Astrocyte (in vitro differentiated cells and primary cell): ENCODE measurements at places on chromosomes 13 and 19. TPM values are rescaled to one million over a fixed set of nuclear protein-coding genes. Genes with fewer than 3 reads are reported as not detected.

GRCh38 chr13:112443995-112444311, 67.8 kb downstream of the SPACA7 start:
- no peak overlapping the region for H3K27ac ChIP-seq
- no peaks in the 10 kb centered on the region for H3K27me3 ChIP-seq
- H3K36me3 ChIP-seq = no peaks in the 10 kb centered on the region
- H3K4me3 ChIP-seq = no peak overlapping the region

- H3K4me1 ChIP-seq = no peaks in the 10 kb centered on the region
- no peak for DNase-seq
- H3K27me3 ChIP-seq = no peaks in the 10 kb centered on the region
- no peaks in the 10 kb centered on the region for H3K36me3 ChIP-seq
- H3K4me3 ChIP-seq = no peak overlapping the region
- H3K27ac ChIP-seq = no peak overlapping the region
Observed at GRCh38 chr19:2813235-2814160, 6.2 kb upstream of the ZNF554 start.

- no peak overlapping the region for H3K4me3 ChIP-seq
- no peaks in the 10 kb centered on the region for H3K27me3 ChIP-seq
- H3K36me3 ChIP-seq = no peaks in the 10 kb centered on the region
- no peak overlapping the region for H3K27ac ChIP-seq
Observed at GRCh38 chr19:30062065-30062906, 120.2 kb downstream of the URI1 start.

- H3K36me3 ChIP-seq = peaks cover 5% of the 10 kb centered on the region
- peak overlapping the region; percentile 99 for H3K27ac ChIP-seq
- peak; percentile 33 for DNase-seq
- H3K27me3 ChIP-seq = no peaks in the 10 kb centered on the region
- H3K4me1 ChIP-seq = peaks cover 28% of the 10 kb centered on the region
Observed at GRCh38 chr19:43594710-43595604, 977 bp downstream of the IRGQ start.

- H3K27me3 ChIP-seq = no peaks in the 10 kb centered on the region
- H3K36me3 ChIP-seq = no peaks in the 10 kb centered on the region
- no peaks in the 10 kb centered on the region for H3K4me1 ChIP-seq
- DNase-seq = no peak
- no peak overlapping the region for H3K27ac ChIP-seq
- no peak overlapping the region for H3K4me3 ChIP-seq
Observed at GRCh38 chr13:108033800-108034707, 181.3 kb downstream of the LIG4 start.

DNA sequence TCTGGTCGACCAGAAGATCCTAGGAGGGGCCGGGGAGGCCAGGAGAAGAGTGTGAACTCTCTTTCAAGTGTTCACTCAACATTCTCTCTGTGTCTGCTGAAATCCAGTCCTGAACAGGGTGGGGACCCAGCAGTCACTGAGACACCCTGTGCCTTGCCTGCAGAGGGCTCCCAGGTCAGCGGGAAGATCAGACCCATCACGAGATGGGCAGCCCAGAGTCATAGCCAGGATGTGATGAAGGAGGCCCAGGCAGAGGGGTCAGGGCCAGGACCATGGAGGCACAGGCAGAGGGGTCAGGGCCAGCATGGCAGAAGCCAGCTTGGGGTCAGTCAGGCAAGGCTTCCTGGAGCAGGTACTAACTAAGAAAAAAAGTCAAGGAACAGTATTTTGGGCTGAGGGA, 9.4 kb downstream of the NUMBL start:
- no peaks in the 10 kb centered on the region for H3K27me3 ChIP-seq
- no peaks in the 10 kb centered on the region for H3K4me1 ChIP-seq
- H3K36me3 ChIP-seq = peaks cover 36% of the 10 kb centered on the region
- DNase-seq = no peak

DNA sequence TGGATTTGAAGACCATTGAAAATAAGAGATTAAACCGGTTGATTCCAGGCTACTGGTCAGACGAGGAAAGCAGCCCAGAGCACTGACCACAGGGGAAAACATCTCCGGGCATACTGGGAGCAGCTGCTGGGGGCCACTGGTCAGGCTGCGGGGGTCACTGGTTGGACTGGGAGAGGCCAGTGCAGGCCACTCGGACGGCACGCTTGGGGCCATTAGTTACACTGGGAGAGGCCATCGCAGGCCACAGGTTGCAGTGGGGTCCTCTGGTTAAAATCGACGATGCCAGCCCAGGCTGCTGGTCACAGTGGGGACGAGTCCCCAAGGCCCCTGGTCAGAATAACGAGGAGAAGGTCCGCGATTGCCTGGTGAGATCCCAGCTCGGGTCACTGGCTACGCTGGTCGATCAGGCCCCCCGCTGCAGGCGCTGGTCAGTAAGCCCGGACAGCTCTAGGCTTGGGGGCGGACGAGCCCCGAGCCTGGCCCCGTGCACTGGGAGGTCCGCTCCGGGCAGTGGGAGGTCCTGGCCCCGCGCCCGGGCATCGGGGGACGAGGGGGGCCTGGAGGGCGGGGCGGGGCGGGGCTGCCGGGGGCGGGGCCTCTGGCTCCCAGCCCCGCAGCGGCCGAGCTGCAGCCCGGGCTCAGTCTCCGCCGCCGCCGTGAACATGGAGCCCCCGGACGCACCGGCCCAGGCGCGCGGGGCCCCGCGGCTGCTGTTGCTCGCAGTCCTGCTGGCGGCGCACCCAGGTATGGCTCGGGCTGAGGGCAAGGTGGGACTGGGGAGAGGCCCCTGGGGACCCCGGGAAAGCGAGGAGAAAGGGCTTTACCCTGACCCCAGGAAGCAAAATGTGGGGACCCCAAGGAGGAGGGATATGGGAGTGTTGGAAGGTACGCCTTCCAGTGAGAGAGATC, at the start of gene BCAM:
TSS of gene BCAM (plus strand) at position 641 of the 909 bp plus-strand sequence. CDS start at position 663, 22 bp downstream.
- no peaks in the 10 kb centered on the region for H3K36me3 ChIP-seq
- H3K4me3 ChIP-seq = peak within 1 kb of the TSS; percentile 60
- H3K27me3 ChIP-seq = no peaks in the 10 kb centered on the region

- H3K36me3 ChIP-seq = no peaks in the 10 kb centered on the region
- peaks cover 52% of the 10 kb centered on the region for H3K4me1 ChIP-seq
- peak overlapping the region; percentile 82 for H3K27ac ChIP-seq
- H3K27me3 ChIP-seq = no peaks in the 10 kb centered on the region
Observed at GRCh38 chr13:44300895-44301638, 72.6 kb upstream of the SERP2 start.

- no peak overlapping the region for H3K4me3 ChIP-seq
- no peak overlapping the region for H3K27ac ChIP-seq
- no peaks in the 10 kb centered on the region for H3K27me3 ChIP-seq
- peak; percentile 68 for DNase-seq
Observed at GRCh38 chr13:65724226-65724625, 1505.9 kb downstream of the PCDH9 start.

DNA sequence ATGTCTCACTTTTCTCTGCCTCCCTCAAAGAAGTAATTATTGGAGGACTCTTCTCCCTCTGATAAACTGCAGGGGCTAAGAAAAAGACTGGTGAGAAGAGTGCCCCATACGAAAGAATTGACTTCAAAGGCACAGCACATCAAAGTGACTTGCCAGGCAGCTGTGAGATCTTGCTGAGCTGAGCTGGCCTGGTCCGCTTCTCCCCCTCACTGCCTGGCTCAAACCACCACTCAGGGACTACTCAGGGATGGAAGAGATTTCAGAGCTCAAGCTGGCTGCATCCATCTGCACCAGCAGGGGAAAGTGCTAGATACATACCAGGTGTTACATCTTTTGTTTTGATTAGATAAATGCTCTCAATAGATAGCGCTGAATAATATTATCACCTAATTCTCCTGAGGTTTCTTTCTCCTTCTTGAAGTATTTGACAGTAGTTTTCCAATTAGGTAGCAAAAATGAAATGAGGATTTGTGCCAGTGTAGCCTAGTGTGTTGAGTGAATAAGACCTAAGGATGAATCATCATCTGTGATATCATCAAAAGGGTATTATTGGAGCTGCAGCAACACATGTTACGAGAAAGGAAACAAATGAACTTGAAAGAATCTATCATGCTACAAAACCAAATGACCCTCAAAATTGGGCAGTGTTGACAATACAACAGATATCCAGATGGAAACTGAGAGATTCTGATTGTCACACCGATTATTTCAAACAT, 379.8 kb downstream of the TBC1D4 start:
- H3K27ac ChIP-seq = no peak overlapping the region
- peak; percentile 61 for DNase-seq
- H3K4me1 ChIP-seq = no peaks in the 10 kb centered on the region

GRCh38 chr13:72218966-72219365, 352.0 kb upstream of the DACH1 start:
- no peaks in the 10 kb centered on the region for H3K36me3 ChIP-seq
- no peak overlapping the region for H3K27ac ChIP-seq
- H3K4me1 ChIP-seq = no peaks in the 10 kb centered on the region
- no peak for DNase-seq

DNA sequence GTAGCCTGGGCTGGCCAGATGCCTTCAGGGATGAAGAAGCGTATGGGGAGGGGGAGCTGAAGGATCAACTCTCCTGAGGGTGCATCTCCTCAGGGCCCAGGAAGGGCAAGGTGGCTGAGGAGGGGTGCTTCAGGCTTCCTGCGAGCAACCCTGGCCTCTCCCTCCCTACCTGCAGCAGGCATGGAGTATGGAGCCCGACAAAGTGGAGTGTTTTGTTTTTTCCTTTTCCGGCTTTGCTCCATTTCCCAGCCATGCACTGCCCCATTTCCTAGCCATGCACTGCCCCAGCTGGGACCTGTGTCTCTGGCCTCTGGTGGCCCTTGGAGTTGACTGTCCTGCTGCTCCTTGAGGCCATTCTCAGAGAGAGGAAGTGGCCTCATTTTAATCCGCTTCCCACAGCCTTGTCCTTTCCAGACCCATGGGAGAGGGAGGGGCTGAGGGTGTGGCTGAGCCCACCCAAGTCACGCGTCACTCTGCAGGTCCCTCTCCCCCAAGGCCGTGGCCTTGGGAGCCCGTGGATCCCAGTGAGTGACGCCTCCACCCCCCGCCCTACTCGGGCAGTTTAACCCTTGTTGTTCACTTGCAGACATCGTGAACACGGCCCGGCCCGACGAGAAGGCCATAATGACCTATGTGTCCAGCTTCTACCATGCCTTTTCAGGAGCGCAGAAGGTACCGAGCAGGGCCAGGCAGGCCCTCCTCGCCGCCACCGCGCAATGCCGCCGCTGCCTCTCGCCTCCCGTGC, 34.4 kb downstream of the CAPN12 start:
- H3K27ac ChIP-seq = no peak overlapping the region
- H3K4me3 ChIP-seq = no peak overlapping the region
- peaks cover 54% of the 10 kb centered on the region for H3K36me3 ChIP-seq
- H3K27me3 ChIP-seq = no peaks in the 10 kb centered on the region
- no peak for DNase-seq

GRCh38 chr19:1374250-1374577, 9.5 kb upstream of the NDUFS7 start:
- no peak for DNase-seq
- H3K36me3 ChIP-seq = peaks cover 7% of the 10 kb centered on the region
- no peaks in the 10 kb centered on the region for H3K27me3 ChIP-seq

GRCh38 chr19:45349430-45349941, 8.9 kb downstream of the KLC3 start:
- H3K36me3 ChIP-seq = peaks cover 17% of the 10 kb centered on the region
- H3K27me3 ChIP-seq = no peaks in the 10 kb centered on the region
- no peaks in the 10 kb centered on the region for H3K4me1 ChIP-seq
- DNase-seq = no peak
- no peak overlapping the region for H3K4me3 ChIP-seq

DNA sequence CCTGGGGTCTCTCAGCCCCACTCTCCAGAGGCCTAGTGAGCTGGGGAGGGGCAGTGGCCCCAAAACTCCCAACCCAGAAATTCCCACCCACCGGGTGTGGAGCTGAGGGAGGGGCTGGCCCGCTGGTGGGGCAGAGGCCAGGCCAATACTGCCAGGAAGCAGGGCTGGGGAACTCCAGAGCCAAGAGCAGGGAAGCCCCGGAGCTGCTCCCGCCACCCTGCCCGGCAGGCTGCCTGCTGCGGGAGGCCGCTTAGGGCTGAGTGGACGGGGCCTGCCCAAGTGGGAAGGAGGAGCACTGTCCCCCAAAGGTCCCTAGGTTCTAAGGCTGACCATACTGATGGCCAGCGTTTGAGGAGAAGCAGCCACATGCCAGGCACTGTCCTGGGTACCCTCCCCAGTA, 13.0 kb upstream of the RELB start:
- no peak for DNase-seq
- H3K4me3 ChIP-seq = no peak overlapping the region
- H3K4me1 ChIP-seq = no peaks in the 10 kb centered on the region
- peaks cover 8% of the 10 kb centered on the region for H3K36me3 ChIP-seq
- H3K27me3 ChIP-seq = no peaks in the 10 kb centered on the region

GRCh38 chr19:5231857-5232678, 108.5 kb downstream of the PTPRS start:
- H3K27ac ChIP-seq = no peak overlapping the region
- H3K4me1 ChIP-seq = no peaks in the 10 kb centered on the region
- no peak overlapping the region for H3K4me3 ChIP-seq
- peak; percentile 4 for DNase-seq
- no peaks in the 10 kb centered on the region for H3K36me3 ChIP-seq

DNA sequence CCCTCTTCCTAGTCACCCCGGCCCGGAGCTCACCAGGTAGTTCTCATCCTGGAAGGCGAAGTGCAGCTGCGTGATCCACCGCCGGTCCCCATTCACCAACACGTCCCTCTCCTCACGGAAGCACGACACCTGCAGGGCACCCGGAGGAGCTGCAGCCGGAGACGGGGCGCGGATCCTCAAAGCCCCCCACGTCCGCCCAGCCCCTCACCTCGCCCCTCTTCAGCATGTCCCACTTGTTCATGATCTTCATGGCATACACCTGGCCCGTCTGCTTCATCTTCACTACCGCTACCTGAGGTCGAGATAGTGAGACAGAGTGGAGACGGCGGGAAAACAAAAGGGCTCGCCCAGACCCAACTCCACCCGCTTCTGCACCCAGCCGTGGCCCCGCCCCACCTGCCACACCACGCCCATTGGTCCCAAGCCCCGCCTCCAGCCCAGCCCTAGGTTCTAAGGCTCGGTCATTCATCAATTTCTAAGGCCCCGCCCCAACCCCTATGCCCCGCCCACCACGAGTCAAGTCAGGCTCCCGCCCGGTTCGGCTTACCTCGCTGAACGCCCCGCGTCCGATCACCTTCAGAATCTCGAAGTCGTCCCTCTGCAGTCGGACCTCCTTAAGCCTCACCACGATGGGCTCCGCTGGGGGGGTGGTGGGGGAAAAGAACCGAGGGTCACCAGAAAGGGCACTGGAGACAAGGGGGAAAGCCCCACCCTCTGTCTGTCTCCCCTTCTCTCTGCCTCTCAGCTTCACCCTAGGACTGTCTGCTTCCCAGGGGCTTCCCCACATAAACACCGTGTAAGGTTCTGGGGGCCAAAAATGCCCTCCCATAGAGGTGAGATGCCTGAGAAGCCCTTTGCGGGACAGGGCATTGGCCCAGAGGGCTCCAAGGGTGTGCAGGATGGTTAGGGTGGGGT, 2.8 kb downstream of the DMPK start:
- H3K27ac ChIP-seq = no peak overlapping the region
- H3K27me3 ChIP-seq = no peaks in the 10 kb centered on the region
- peaks cover 21% of the 10 kb centered on the region for H3K4me1 ChIP-seq
- no peak overlapping the region for H3K4me3 ChIP-seq
- DNase-seq = no peak

- H3K4me3 ChIP-seq = no peak overlapping the region
- no peaks in the 10 kb centered on the region for H3K27me3 ChIP-seq
- no peak overlapping the region for H3K27ac ChIP-seq
- DNase-seq = no peak
- no peaks in the 10 kb centered on the region for H3K36me3 ChIP-seq
Observed at GRCh38 chr13:25682276-25682675, 310.5 kb downstream of the ATP8A2 start.

GRCh38 chr13:21420706-21421105, 38.4 kb downstream of the ZDHHC20 start:
- DNase-seq = peak; percentile 37
- H3K4me3 ChIP-seq = no peak overlapping the region
- H3K27me3 ChIP-seq = no peaks in the 10 kb centered on the region

The HOMER3 gene
- 41.9 and 42.2 TPM in 2 replicates for total RNA-seq

The CGB1 gene
- 2.3 TPM in 1 of 2 replicates, not detected in the other for total RNA-seq

The SBSN gene
- total RNA-seq = 0.18 and 0.38 TPM in 2 replicates

The APOC4 gene
- not detected in 2 replicates for total RNA-seq

The GPR183 gene
- 4.9 and 5.6 TPM in 2 replicates for total RNA-seq

The FBN3 gene
- total RNA-seq = 0.53 and 1.00 TPM in 2 replicates

The SPRED3 gene
- 17.3 and 19.0 TPM in 2 replicates for total RNA-seq
